ENCODE measurements at places on chromosomes 3 and 15. TPM values are rescaled to one million over a fixed set of nuclear protein-coding genes. Genes with fewer than 3 reads are reported as not detected.
A peak's percentile ranks its signal among the peaks of the same experiment; 100 is the strongest.

The OIP5 gene
- total RNA-seq = 16.2 TPM

- DNase-seq = no peak
These were observed 27.4 kb downstream of the PPARG start for GRCh38 chr3:12316253-12316652.

DNA sequence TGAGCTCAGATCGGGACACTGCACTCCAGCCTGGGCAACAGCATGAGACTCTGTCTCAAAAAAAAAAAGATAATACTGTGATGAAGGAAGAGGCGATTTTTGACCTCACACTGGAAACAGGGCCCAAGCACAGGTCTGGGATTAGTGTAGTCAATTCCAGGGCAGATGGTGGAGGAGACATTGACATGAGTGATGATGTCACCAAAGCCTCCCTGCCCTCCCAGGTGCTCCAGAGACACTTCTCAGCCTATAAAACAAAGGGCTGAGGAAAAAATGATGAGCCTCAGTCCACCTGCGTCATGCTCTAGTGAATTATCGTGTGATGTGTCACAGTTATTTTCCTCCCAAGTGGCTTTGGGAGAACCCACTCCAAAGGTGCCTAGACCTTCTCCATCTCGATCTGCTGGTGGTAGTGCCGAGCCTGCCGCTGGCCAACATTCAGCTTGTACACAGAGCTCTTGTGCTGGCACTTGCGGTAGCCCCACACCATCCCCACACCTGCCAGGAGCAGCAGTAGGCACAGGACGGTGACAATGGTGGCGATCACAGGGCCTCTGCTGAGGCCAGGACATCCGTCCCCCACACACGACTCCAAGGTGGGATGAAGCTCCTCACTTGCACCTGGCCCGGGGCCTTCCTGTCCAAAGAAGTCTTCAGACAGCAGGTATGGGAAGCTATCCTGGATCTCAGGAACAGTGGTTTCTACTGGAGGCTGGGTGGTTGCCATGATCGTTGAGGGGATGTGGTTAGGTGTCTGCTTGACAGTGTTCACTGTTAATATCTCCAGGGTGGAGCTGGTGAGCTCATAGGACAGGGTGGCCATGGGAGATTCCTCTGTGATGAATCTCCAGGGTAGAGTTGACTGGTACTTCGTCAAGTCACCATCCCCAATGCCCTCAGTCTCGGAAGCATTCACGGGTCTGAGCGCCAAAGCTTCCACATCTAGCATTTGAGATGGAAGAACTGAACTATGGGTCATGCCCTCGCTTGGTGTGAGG lies 38.8 kb downstream of the CRTAP start:
- DNase-seq = no peak

The ECT2 gene
- total RNA-seq = 31.9 TPM

GRCh38 chr3:108342837-108343486 lies 46.6 kb downstream of the HHLA2 start:
- no peak for DNase-seq

- DNase-seq = no peak
These were observed 135.8 kb downstream of the CHSY1 start for GRCh38 chr15:101115786-101116680.

The IDH2 gene
- 72.8 TPM for total RNA-seq

The CCR9 gene
- total RNA-seq = 7.3 TPM

DNA sequence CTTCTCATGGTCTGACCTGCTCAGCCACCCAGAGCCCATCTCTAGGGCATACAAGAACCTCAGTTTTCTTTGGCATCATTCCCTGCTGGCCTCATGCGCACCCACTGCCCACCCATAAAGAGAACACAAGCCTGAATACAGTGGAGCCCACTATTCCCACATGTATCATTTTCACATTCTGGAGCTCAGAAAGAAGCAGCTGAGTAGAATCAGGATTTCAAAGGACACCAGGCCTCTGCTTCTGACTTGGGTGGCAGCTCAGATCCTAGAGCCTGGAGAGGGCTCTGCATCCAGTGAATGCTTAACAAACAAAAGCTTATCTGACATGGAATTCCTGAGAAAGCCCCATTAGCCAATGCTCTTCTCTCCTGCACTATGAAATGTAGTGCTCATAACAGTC lies 34.7 kb downstream of the RBP2 start:
- no peak for DNase-seq

DNA sequence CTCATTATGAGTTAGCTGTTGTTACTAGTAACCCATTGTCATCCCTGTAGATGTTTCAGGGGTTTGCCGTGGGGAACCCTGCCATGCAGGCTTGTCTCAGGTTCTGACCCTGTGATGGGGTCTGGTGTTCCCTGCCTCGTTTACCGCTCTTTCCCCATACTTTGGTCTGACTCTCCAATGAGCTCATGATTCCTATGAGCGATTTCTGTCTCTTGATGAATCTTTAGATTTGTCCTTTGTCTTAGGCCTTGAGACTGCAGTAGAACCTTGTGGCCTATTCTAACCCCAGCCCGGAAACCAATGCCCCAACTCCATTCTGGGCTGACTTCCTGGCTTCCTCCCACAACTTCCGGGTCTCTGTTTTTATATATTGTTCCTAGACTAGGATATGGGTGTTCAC lies 11.3 kb upstream of the IQGAP1 start:
- peak; percentile 74 for DNase-seq

The NR2C2 gene
- 47.1 TPM for total RNA-seq

DNA sequence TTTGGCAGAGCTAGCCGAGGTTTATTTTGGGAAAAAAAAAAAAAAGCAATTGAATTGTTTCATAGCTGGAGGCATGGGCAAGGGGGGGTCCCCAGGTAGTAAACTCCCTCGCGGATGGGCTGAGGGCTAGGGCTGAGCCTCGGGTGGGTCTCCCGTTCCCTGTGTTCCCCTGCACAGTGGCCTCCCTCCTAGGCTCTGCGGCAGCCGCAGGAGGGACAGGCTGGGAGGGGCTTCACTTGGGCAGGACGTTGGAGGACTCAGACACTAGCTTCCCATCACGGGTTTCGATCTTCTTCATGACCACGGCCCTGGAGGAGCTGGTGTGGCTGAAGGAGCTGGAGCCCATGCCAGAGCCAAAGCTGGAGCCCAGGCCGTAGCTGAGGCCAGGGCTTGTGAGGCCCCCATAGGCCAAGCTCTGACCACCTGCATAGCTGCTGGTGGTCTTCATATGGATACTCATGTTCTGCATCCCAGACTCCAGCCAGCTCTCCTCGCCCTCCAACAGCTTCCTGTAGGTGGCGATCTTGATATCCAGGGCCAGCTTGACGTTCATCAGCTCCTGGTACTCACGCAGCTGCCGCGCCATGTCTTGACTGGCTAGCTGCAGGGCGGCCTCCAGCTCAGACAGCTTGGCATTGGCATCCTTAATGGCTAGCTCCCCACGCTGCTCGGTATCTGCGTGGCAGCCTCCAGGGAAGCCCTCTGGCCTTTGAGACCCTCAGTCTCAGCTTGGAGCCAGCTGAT lies 64.0 kb upstream of the CDAN1 start:
- DNase-seq = no peak

DNA sequence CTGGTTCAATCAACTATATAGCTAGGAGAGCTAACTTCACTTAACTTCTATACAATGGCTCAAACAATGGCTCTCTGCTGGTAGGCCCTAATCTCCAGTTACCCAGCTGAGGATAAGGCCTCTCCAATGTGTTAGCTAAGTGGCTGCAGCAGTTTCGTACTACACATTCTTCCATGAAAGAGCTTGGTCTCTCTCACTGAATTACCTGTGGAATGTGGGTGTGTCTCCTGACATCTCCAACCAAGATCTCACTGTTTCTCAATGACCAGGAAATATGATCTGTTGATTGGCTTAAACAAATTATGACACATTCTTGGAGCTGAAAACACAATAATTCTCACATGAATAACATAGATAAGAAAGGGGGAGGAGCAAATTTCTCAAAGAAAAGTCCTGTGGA lies 169.8 kb upstream of the ROBO1 start:
- no peak for DNase-seq

DNA sequence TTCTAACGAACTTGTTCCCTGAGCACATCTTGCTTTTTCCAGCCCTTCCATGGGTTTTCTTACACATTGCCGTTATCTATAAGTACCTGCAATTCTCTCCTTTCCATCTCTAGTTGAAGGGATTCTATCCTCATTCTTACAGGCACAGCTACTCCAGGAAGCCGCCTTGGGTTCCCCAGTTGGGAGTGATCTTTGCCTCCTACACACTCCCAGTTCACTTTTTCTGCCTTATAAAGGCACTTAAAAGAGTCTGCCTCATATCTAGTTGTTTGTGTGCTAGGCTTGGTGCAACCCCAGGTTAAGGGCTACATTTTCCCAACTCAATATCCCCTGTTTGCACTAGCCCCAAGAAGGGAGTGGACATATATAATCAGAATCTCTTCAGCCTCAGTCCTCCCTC lies 44.0 kb upstream of the IREB2 start:
- no peak for DNase-seq

DNA sequence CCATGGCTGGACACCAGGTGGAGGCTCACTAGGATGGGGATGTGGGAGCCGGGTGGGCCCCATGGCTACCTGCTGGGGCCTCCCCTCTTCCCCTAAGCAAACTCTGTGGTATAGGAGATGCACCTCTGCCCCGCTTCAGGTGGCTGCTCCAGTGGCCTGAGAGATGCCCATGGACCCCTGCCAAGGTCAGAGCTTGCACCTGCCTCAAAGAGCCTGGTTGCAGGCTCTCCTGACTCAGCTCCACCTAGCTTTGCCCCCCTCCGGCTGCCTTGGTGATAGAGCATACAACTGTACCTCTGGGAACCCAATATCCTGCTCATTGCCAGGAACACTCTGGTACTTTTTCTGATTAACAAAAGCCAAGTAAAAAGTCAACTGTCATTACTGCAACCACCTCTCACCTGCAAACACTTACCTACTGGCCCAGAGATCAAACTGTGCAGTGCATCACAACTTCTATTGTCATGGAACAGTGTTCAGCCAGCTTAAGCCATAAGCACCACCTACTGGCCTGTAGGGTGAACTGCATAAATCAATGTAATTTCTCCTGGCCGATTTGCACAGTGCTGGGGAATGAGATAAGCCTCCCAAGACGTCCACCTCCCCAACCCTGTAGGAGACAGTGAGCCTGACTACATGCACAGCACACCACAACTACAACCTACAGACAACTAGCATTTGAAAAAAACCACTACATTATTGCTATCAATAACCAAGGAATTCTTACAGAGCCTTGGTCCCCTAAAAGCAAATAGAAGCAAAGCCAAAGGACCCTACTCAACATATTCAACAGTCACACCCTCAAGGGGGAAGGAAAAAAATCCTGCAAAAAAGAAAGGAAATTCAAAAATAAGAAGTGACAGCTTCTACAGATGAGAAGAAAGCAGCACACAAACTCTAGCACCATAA lies 352.4 kb upstream of the ARHGEF26 start:
- DNase-seq = peak; percentile 45

The ADAMTSL3 gene
- not detected for total RNA-seq

GRCh38 chr15:32981536-32981935 lies 213.0 kb downstream of the FMN1 start:
- no peak for DNase-seq

DNA sequence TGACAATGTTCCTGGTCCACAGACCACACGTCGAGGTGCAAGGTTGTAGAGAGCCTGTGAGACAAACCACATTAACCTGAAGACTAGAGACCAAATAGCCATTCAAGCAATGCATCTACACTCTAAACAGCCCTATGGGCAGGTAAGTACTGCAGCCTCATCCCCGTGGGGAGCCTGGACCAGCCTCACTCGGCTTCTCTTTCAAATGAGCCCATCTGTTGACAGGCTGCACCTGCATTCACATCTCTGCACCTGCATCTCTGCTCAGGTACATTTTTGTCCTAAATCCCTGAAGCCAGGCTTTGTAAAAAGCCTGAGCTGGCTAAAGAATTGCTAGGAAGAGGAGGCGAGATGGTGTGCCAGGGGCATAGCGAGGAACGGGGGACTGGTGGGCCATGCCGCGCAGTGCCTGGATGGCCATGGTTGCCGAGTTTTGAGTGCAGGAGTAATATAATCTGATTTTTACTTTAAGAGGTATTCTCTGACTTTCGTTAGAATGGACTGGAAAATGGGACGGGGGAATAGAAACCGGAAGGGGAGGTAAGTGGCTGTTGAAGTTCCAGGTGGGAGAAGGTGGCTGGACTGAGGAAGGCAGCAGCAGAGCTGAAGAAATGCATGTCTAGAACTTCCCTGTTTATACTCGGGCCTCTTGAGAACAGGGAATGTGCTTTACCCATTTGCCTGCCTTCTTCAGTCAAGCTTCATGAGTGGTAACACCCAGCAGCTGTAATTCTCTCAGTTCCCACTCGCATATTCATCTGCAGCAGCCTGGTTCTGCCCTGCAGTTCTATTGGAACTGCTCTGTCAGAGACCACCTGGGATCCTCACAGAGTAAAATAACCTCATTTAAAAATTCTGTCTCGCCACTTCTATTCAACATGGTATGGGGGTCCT lies 226.4 kb downstream of the OPA1 start:
- no peak for DNase-seq

The MST1R gene
- total RNA-seq = 0.83 TPM

The ADAMTS17 gene
- total RNA-seq = 1.2 TPM

The GALK2 gene
- 28.0 TPM for total RNA-seq

GRCh38 chr3:154194877-154195276 lies 73.7 kb downstream of the ARHGEF26 start:
- no peak for DNase-seq

All from CD8-positive, alpha-beta memory T cell (primary cell).